ENCODE measurements at places on chromosomes 6 and 20.
A peak's percentile ranks its signal among the peaks of the same experiment; 100 is the strongest.

DNA sequence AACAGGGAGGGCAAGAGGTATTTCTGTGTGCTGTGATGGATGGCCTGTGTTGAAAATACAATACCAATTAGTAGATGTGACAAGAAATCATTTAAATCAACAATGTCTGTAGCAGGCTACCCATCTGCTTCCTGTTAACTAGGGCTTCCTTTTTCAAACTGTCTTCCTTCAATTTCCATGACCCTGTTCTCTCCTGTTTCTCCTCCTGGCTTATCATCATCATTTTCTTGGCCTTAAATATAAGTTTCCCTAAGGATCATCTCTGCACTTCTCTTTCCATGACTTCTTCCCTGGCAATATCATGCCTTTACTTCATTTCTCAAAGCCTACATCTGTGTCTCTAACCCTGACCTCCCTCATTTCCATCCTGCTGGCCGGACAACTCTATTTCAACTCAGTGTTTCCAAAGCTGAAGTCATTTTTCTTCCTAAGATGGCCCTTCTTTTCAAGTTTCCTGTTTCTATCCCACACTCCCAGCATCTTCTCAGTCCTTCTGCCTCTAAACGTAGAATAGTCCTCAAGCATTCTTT is 18.2 kb downstream of the ZC2HC1B start:
- no peak for DNase-seq

- no peak for DNase-seq
Measured at GRCh38 chr20:32162351-32162750, 45.2 kb downstream of the PLAGL2 start.

DNA sequence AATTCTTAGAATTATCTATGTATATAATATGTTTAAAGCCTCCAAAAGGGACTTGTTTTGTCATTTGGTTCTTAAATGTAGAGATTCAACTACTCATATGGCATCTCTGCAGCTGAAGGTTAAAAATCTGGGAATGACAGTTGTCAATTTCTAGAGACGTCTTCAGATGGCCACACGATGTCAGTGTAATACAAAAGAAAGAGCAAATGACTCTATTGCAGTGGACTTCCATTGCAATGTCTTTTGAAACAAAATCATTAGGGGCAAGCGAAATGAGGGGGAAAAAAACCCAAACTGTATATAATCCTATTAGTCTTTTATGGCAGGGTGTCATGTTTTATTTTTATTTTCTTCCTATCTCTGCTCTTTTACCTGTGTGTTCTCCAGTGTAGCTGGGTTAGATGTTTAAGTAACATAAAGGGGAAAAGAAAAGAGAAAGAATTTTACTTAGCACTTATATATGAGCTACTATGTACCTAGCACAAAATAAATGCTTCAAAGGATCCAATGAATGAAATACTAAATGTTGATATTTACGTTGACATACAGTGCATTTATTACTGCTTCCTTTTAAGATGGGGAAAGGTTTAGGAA is 26.2 kb downstream of the CCN2 start:
- no peak for DNase-seq

GRCh38 chr20:15317546-15318232 is 980.3 kb upstream of the FLRT3 start:
- no peak for DNase-seq

- no peak for DNase-seq
Measured at GRCh38 chr6:5136851-5137250, 51.7 kb downstream of the PPP1R3G start.

GRCh38 chr6:85049282-85049681 is 284.9 kb upstream of the TBX18 start:
- no peak for DNase-seq

DNA sequence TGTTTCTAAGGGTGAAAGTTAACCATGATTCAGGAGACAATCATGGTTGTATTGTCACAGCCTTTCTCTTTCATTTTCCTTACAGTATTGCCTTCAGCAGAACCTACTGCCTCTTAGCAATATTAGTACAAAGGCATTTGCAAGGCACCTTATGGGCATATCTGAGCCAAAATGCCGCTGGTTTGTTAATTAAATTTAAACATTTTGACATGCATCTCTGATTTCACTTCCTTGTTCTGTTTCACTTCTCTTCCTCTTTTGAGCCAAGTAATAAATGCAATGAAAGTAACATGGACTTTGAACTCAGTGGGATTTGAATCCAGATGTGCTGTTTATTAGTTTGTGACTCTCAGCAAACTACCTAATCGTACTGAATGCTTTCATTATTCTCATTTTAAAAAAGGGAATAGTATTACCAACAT is 467.4 kb upstream of the CITED2 start:
- DNase-seq, result no peak

DNA sequence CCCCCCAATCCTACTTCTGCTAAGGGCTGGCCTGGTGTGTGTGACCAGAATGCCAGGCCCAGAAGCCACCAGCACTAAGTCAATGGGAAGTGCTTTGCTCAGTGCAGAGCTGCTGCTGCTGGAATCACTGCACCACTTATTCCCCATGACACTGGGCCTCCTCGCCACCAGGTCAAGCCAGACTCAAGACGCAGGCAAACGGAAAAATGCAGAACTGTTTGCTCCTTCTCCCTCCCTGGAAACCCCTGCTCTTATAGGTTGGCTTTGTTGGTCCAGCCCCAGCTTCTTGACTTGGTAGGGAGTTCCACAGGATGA is 121.9 kb downstream of the PHACTR3 start:
- no peak for DNase-seq

DNA sequence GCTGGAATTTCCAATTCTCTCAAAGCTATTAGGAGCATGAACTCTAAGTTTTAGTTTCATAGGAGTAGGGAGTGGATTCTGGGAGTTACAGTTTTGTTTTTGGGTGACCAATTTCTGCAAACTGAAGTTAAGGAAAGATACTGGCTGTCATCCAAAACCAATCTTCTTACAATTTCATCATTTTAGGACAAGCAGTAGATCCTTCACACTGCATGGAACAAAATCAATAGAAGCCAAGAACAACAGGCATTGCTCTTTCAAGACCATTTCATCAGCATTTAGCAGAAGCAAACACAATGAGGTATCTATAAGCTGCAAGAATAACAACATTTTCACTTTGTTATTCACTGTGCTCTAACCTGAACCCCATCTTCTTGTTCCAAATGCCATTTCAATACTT is 173.0 kb downstream of the GMDS start:
- no peak for DNase-seq

DNA sequence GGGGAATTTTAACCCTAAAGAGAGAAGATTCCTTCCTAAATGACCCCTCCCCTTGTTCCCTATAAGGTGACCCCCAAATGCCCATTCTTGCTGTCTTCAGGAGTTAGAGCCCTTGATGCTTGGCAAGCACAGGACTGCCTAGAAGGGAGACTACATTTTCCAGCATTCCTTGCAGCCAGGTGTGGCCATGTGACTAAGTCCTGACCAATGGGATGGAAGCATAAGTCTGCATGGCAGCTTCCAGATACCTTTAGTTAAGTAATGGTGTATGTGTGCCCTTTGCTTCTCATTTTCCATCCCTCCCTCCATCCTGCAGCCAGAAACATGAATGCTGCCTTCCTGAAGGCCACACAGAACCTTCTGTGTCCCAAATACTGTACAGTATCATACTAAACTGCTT is 5.5 kb downstream of the BFSP1 start:
- no peak for DNase-seq

GRCh38 chr6:34234667-34235306 is 1.9 kb upstream of the HMGA1 start:
- no peak for DNase-seq

- DNase-seq, result no peak
Measured at GRCh38 chr6:166242888-166243287, 65.3 kb downstream of the PRR18 start.

GRCh38 chr20:32455171-32455900 is 97.2 kb downstream of the ASXL1 start:
- DNase-seq, result no peak

- no peak for DNase-seq
Measured at GRCh38 chr6:39029156-39030011, 19.2 kb upstream of the GLP1R start.

GRCh38 chr6:12391472-12391871 is 101.3 kb downstream of the EDN1 start:
- DNase-seq, result no peak

- peak; percentile 39 for DNase-seq
Measured at GRCh38 chr6:127266892-127267645, 405 bp downstream of the RNF146 start.

DNA sequence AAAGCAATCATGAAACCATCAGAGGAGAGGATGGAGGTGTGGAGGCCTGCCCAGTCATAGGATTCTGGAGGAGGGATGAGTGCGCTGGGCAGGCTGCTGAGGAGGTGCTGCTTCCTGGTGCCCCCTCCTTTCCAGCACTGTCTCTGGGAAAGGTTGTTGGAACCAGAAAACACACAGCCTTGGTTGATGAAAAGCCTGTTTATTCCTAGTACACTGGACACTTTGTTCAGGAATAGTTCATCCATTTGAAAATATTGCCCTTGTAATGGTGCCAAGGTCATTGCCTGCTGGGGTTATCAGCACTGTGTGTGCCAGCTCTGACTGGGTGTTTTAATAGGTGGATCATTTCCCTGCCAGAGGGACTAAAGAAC is 83.7 kb upstream of the ARMC2 start:
- DNase-seq, result no peak

DNA sequence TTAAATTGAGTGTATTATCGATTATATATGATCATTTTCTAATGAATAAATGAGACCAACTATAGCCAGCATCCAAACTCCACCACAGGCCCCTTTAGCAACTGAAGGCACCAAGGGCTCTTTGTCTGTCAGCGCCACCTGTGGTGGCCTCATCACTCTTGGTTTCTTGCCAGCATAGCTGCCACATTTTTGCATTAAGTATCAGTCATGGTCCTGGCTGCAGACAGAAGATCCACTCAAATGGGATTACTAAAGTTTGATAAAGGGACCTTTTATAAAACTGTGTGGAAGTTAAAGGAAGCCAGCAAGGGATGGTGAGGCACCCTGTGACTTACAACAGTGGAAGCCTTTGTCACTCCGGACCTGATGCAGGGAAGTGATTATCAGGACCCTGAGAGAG is 162.9 kb downstream of the C6orf118 start:
- no peak for DNase-seq

- DNase-seq, result no peak
Measured at GRCh38 chr20:62337558-62338293, 29.4 kb downstream of the LAMA5 start.

DNA sequence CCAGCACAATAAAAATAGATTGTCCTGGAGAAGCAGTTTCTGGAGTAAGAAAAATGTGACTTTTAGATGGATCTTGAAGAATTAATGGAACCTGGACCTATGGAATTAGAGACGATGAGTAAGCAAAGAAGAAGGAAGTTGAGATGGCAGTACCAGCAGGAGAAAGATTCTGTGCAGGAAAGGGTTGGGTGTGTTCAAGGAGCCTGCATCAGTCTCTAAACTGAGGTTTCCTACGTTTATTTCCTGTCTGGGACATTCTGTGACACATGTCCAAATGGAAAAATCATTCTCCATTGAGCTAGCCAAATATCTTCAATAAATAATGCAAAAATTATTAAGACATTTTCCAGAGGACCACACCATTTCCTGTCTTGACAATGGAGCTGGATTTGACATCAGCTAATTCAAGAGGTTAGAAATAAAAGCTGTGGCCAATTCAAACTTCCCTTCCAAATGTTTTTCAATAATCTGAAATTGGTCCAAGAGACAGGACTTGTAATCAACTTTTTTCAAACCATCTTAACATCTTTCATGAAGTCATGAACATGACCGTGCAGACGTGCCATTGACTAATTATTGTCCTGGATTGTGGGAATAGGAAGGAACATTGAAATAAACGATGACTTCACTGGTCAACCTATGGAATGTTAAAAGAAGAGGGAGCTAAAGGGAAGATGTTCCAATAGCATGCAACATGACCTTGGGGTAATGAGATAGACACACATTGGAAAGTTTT is 198.3 kb downstream of the ZNF217 start:
- DNase-seq, result no peak

DNA sequence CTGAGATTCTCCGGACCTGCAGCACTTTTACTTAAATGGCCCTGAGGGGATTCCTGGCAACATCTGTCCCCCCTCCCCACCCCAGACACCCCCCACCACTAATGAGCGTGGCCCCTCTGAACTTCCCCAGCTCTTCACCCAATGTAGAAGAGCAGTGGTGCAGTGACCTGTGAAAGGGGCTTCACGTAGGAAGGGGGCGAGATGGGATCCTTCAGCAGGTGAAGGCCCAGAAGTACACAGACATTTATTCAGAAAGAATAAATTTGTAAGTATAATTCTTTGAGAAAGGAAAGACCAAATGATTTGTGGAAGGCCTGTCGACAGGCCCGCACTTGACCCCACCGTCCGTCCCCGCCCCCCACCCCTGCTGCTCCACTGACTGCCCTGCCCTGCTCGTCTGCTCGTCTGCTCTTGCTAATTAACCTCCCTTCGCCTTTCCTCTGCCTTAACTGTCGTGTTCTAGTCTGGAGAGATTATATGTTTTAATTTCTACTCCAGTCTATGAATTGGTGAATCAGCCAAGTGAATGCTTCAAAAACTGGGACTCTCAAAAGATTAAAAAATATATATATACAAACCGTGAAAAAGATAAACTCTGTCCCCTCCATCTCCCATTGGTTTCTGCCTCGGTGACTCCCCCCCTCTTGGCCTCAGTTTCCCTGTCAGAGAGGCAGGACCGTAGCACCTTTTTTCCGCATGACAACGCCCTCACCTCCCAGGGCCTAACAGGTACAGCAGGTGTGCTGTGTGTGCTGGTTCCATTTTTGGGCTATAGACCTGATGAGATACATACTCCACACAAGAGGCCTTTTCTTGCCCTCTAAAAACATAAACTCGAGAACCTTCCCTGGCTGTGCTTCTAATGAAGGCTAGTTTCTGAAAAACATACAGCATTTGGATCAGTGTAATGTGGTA is 49.2 kb downstream of the GNAS start:
- no peak for DNase-seq

DNA sequence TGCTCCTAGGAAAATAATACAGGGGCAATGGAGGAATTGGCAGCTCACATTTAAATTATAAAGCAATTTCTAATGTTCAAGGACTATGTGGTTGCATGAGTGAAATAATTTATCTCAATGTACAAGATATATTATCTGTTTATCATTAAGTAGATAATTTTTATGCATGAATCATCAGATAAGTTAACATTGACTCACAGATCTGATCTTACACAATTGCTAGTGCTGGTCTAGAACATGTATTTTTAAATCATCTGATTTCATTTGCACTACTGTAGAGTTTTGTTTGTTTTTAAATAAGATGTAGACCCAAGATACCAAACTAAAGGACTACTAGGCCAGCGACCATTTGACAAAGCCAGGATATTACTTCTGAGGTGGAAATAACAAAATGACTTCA is 199.2 kb downstream of the BMP2 start:
- no peak for DNase-seq

- DNase-seq, result no peak
Measured at GRCh38 chr6:90708206-90708737, 121.4 kb upstream of the MAP3K7 start.

Data from activated T-helper 9 cell treated with anti-CD3 and anti-CD28 coated beads, Interleukin-2, amount 50 U/mL, for 16 hours (primary cell).